ENCODE measurements at places on chromosomes 2 and 18.

GRCh38 chr2:21234001-21234400 lies 110.2 kb downstream of the TDRD15 start:
- no peak for DNase-seq

- DNase-seq = no peak
Observed at GRCh38 chr2:98608962-98609604, 694 bp downstream of the UNC50 start.

GRCh38 chr2:43387092-43388062 lies 161.0 kb upstream of the ZFP36L2 start:
- no peak for DNase-seq

- DNase-seq = no peak
Observed at GRCh38 chr2:55936351-55936750, 12.8 kb upstream of the EFEMP1 start.

DNA sequence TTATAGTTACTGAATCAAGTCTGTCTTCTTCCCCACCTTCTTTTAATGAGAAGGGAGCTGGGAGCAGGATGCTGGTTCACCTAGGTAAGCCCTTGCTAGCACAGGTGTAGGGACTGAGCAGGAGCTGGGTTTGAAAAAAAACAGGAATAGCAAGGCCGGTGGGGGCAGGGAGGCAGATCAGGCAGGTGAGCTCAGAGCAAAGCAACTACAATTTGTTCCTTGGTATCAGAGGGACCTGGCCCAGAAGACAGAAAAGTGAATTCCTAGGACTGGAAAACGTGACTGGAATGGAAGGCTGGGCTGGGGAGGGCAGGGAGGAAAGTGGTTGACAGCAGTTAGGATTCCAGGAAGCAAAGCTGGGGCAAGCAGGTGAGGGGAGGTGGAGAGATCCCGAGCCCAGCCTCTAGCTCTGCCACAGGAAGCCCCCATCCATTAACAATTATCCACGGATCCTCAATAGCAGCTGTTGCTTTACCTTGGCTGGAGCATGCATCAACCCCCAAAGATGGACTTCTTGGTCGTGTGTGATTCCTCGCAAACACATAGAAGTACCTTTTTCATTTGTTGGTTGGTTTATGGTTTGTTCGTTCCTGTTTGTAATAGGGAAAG lies 118.4 kb downstream of the LNPK start:
- no peak for DNase-seq

- no peak for DNase-seq
Observed at GRCh38 chr2:169815849-169816248, 8.9 kb downstream of the METTL5 start.

DNA sequence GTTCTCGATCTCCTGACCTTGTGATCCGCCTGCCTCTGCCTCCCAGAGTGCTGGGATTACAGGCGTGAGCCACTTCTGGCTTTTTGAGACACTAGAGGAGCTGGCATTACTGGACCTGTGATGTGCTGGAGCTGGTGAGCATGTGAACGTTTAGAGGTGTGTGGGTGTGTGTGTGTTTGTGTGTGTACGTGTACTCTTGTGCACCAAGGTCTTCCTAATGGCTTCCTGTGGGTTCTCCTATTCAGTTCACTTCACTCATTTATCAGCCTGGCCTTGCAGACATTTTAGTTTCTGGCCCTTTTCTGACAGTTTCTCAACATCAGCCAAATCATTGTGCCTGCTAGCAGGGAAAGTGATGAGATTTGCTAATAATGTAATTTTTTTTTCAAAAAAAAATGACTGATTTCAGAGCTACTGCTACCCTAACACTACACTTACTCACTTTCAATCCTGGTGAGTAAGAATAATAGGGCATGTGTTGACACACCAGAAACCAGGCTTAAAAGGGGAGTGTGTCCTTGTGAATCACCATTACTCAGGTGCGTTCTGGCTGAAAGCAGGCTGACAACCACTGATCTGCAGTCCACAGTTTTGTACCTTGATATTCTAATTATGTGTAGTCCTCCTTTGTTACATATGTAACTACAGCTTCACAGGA lies 41.0 kb upstream of the ACTR3 start:
- no peak for DNase-seq

- no peak for DNase-seq
Observed at GRCh38 chr18:76363436-76364120, 131.5 kb downstream of the ZNF516 start.

- DNase-seq = no peak
Observed at GRCh38 chr18:493986-494983, 6.2 kb downstream of the COLEC12 start.
